Common myeloid progenitor, CD34-positive (primary cell): ENCODE measurements at places on chromosomes 16 and 17.

DNA sequence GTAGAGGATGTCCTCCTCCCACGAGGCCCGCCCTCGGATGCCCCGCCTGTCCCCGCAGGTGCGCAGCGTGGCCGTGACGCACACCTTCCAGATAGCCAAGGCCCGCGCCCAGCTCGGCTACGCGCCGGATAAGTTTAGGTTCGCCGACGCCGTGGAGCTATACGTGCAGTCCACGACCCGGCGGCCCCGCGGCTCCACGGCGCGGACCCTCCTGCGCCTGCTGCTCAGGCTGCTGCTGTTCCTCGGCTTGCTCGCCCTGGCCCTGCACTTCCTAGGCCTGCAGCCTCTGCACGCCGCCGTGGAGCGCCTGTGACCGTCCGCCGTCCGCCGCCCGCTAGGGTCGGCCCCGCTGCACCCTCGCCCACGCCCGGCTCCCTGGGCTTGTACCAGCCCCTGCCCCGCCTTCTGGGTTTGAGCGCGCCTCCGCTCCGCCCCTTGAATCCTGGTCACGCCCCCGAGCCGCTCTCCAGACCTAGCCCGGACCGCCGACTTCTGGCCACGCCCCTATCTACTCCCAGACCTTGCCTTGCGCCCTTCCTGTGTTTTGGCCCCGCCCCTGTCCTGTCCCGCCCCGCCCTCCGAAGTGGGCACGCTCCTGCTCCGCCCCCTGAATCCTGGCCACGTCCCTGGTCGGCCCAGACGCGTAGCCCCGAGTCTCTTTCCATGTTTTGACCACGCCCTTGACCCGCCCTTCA, 15.8 kb upstream of the EEF2K start:
- peak; percentile 99 for DNase-seq

- no peak for DNase-seq
Measured at GRCh38 chr17:80663781-80664206, 119.2 kb downstream of the RPTOR start.

- peak; percentile 95 for DNase-seq
Measured at GRCh38 chr17:28738680-28739384, 5.0 kb upstream of the TRAF4 start.

- no peak for DNase-seq
Measured at GRCh38 chr17:15909481-15909991, 35.4 kb upstream of the ADORA2B start.

GRCh38 chr17:60388742-60389141, 3.2 kb downstream of the USP32 start:
- peak; percentile 35 for DNase-seq

DNA sequence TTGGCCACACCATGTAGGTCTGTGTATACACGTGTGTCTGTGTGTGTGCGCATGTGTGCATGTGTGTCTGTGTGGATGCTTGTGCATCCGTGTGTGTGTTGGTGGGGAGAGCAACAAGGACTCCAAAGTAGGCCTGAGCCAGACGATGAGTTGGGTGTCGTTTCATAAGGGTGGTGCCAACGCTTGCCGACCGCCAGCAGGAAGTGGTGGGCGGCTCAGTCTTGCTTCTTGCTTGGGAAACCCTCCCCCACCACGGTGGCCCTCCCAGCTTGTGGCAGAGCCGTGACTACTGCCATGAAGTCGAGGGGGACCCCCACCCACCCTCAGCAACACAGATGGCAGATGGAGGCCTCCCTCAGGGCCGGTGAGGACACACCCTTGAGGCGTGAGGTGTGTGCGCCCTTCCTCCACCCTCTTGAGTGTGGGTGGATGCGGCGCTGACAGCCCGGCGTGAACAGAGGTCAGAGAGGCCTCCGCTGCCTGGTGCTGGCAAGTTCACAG, 17.5 kb downstream of the SBK1 start:
- DNase-seq = peak; percentile 68

DNA sequence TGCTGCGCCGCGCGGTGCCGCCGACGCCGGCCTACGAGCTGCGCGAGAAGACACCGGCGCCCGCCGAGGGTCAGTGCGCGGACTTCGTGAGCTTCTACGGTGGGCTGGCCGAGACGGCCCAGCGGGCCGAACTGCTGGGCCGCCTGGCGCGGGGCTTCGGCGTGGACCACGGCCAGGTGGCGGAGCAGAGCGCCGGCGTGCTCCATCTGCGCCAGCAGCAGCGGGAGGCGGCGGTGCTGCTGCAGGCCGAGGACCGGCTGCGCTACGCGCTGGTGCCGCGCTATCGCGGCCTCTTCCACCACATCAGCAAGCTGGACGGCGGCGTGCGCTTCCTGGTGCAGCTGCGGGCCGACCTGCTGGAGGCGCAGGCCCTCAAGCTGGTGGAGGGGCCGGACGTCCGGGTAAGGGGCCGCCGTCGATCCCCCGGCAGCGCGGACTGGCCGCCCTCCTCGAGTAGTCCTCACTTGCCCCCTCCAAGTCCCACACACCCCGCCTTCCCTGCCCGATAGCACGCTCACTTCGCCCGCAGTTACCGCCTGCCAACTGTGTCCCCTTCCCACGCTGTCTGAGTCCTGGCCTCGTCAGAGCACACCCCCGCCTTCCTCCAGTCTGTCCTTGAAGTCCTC, 470 bp downstream of the MLYCD start:
- peak; percentile 75 for DNase-seq

DNA sequence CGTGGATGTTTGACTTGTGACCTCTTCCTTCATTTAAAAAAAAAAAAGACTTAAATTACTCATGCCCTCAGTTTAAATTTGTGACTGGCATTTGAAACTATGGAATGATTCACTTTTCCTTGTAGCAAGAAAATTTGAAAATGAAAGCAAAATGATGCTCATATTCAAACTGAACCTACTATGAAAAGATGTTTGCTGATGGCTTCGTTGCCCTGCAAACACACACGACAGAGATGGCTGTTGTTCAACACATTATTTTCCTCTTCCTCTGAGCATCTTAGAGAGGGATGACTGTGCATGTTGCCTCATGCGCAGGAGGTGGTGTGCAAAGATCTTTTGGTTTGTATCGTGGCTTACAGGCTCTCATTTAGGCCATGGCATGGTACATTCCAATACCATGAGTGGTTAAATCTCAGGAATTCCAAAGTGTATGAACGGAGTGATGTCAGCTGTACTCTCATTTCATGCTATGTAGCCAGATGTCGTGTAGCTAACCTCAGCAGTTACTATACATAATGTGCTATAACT, 164.5 kb downstream of the PRKCA start:
- peak; percentile 47 for DNase-seq

DNA sequence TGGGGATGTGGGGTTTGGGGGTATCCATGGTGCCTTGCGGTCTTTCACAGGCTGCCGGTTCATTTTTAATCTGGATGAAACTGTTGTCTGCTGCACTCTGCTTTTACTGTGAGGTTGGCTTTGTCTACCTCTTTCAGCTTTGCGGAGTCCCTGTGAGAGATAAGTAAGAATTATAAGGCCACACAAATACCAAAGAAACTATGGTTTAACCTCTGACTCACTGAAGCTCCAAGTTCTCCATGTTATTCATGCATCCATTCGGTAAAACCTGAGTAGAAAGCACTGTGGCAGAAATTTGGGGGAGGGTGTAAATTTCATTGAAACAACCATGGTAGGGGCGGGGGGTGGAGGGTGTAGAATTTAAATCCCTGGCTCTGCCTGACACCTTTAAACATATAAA, 30.5 kb downstream of the KIAA0753 start:
- no peak for DNase-seq

DNA sequence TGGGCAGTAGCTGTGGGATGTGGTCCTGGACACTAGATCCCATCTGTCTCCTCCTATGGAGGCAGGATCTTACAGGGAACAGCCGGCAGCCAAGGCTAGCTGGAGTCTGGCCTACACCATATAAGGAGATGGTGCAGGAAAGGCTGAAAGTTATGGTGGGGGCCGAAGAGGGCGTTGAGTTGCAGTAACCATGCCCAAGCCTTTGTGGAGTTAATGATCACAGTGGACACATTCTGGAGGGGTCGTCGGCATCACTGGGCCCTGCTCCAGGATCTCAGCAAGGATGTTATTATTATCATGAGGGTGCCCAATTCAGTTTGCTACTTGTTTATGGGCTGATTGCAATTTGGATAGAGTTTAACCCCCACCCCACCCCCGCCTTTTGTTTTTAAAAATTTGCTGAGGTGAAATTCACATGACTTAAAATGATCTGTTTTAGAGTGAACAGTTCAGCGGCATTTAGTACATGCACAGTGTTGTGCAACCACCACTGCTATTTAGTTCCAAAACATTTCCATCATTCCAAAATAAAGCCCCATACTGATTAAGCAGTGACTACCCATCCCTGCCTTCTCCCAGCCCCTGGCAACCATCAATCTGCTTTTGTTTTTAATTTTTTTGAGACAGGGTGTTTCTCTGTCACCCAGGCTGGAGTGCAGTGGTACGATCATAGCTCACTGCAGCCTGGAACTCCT, 184.3 kb upstream of the CACNG3 start:
- no peak for DNase-seq

GRCh38 chr17:47742319-47743181, 9.5 kb downstream of the TBX21 start:
- peak; percentile 58 for DNase-seq

GRCh38 chr17:17106756-17107155, 64.5 kb downstream of the MPRIP start:
- no peak for DNase-seq

GRCh38 chr17:58808609-58809563, 53.2 kb downstream of the PPM1E start:
- DNase-seq = no peak

GRCh38 chr16:17002565-17002964, 468.2 kb downstream of the XYLT1 start:
- peak; percentile 60 for DNase-seq

GRCh38 chr17:81869221-81870130, 1.7 kb downstream of the ARHGDIA start:
- DNase-seq = peak; percentile 59

DNA sequence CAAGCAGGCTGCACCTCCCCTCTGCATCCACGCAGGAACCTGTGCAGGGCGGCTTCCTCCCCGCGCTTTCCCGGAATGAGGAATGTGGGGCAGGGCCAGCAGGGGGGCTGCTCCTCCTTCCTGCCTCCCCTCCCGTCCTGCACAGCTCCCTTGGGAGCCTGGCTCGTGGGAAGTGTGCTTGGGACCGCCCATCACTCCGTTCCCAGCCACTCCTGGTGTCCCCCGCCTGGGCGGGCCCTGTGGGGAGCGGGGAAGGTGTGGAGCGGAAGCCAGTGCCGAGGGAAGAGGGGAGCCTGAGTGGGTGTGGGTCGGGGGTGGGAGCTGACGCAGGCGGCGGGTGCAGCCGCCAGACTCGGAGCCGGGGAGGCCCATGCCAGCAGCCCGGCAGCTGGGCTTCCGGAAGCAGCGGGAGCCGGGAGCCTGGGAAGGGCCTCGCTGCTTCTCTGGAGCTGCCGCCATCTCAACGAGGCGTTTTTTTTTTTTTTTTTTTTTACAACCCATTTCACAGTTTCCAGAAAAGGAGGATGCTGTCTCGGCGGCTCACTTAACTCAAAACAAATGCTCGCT, 24.1 kb downstream of the BAHCC1 start:
- no peak for DNase-seq

GRCh38 chr17:54180950-54181349, 358.2 kb downstream of the KIF2B start:
- no peak for DNase-seq

GRCh38 chr16:78684030-78684611, 584.7 kb downstream of the WWOX start:
- DNase-seq = no peak

- no peak for DNase-seq
Measured at GRCh38 chr16:31365131-31365865, 10.3 kb downstream of the ITGAX start.

DNA sequence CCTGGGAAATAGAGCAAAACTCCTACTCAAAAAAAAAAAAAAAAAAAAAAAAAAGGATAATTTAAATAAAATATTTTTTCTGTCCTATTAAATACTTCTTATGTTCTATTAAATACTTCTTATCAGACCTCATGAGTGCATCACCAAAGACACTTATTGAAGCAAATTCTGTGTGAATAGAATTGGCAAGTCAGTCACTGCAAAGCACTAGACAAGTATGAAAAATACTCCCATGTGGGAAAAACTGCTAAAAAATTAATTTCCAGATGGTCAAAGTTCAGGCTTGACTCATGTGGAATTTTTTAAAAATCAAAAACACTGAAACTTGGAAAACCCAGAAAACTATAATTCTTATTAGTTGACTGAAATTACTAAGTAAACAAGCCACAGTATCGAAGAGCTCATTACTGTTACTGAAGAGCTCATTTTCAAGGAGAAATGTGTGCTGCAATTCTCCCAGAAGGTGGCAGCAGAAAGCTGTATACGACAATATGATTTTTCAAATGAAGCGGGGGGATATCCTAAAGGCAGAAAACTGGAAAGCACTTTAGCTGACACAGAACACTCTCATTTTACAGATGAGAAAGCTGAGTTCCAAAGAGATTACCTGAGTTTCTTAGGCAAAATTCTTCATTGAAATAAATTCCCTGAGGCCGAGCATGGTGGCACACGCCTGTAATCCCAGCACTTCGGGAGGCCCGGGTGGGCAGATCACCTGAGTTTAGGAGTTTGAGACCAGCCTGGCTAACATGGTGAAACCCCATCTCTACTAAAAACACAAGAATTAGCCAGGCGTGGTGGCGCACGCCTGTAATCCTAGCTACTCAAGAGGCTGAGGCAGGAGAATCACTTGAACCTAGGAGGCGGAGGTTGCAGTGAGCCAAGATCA, 15.9 kb upstream of the FBXO47 start:
- peak; percentile 88 for DNase-seq

DNA sequence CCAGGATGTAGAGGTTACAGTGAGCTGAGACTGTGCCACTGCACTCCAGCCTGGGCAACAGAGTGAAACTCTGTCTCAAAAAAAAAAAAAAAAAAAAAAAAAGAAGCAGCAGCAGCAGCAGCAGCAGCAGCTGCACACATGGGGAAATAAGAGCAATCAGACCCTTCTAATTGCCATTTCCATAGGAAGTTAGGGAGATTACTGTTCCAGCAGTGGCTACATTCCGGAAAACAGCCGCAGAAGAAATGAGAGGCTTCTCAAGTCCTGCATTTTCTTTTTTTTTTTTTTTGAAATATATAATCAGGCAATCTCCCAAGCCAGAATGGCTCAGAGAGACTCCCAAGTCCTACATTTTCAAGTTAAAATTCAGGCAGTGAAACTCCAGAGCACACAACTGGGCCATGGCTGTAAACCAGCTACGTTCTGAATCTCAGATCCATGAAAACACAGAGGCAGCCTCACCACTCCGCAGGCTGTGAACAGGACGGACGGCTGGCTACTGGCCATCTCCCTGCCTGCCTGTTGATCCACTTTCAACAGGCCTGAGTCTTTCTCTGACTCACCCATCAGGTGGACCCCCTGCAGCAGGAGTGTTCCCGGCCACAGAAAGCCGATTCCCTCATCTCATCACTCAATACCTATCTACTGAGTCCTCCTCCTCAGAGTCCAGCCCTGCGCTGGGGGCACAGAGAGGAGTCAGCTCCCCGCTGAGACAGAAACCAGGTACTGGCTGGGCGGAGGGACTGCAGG, 15.0 kb downstream of the TRPV1 start:
- no peak for DNase-seq
